ENCODE measurements at places on chromosomes 12 and 14.

DNA sequence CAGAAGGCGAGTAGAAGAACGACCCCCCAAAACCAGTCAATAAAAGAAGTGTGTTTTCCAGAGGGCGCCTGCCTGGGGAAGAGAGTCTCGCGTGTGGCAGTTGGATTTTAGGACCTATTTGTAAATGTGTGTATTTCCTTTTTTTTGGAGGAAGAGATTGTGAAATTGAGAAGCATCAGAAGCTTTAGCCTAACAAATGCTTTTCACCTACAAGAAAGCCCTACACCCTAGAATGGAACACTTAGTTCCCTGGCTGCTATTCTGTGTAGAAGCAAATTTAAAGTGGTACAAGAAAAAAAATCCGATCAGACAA, 1.3 kb downstream of the RCOR1 start:
- no peak for DNase-seq

DNA sequence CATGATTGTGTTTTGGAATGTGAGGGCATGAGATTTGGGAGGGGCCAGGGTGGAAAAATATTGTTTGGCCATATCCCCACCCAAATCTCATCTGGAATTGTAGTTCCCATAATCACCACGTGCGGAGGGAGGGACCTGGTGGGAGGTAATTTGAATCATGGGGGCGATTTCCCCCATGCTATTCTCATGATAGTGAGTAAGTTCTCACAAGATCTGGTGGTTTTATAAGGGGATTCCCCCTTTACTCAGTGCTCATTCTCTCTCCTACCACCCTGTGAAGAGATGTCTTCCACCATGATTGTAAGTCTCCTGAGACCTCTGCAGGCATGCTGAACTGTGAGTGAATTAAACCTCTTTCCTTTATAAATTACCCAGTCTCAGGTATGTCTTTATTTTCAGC, 15.7 kb downstream of the OR10P1 start:
- peak; percentile 28 for DNase-seq

GRCh38 chr12:22856178-22856577, 231.2 kb downstream of the ETNK1 start:
- no peak for DNase-seq

GRCh38 chr14:75979071-75979571, 2.7 kb downstream of the TGFB3 start:
- DNase-seq: no peak

GRCh38 chr12:1911598-1912575, 6.6 kb downstream of the CACNA2D4 start:
- no peak for DNase-seq

DNA sequence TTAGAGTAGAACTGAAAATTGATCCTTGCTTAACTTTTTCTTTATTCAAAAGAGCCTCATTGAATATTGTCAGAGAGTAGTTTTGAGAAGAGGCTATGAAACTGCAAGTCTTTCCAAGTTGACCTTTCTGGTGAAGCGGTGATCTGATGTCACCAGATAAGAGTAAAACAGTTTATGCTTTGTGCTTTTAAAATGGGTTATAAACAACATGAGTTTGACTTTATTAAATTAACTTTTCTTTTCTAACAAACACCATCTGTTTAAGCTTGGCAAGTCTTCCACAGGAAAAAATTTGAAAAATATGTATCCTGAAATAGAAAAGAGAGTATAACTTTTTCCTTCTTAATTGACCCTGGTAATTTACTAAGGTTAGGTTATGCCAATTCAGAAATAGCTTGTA, 408.7 kb upstream of the NOVA1 start:
- no peak for DNase-seq

GRCh38 chr14:92978229-92979021, 55.5 kb downstream of the CHGA start:
- no peak for DNase-seq

GRCh38 chr12:111034083-111034885, 113.9 kb upstream of the MYL2 start:
- DNase-seq: no peak

DNA sequence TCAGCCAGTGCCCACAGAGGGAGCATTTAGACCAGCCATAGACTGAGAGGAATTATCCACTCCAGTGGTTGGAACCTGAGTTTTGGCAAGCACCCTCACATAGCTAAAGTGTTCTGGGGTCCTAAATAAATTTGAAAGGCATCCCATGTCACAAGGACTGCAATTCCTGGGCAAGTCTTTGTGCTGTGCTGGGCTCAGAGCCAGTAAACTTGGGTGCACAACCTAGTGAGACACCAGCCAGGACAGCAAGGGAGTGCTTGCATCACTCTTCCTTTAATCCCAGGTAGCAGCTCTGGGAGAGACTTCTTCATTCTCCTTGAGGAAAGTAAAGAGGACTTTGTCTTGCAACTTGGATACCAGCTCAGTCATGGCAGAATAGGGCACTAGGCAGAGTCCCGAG, 142.0 kb upstream of the FSCB start:
- DNase-seq: no peak

- DNase-seq: no peak
Observed at GRCh38 chr12:24600996-24601395, 347.9 kb downstream of the BCAT1 start.

- no peak for DNase-seq
Observed at GRCh38 chr14:101313268-101313667, 248.0 kb upstream of the DIO3 start.
